IgD-negative memory B cell (primary cell): ENCODE measurements at places on chromosomes 2 and 18. TPM values are rescaled to one million over a fixed set of nuclear protein-coding genes. Genes with fewer than 3 reads are reported as not detected.

GPR155 gene
- 1.6 TPM for polyA plus RNA-seq

ACADL gene
- polyA plus RNA-seq = not detected

PIK3C3 gene
- 31.2 TPM for polyA plus RNA-seq

FBLN7 gene
- 0.20 TPM for polyA plus RNA-seq

AGXT gene
- polyA plus RNA-seq = not detected

IL1RL1 gene
- not detected for polyA plus RNA-seq

CCBE1 gene
- polyA plus RNA-seq = not detected

COLEC12 gene
- not detected for polyA plus RNA-seq

CKAP2L gene
- polyA plus RNA-seq = not detected
